ENCODE measurements at places on chromosomes 4 and X. TPM values are rescaled to one million over a fixed set of nuclear protein-coding genes. Genes with fewer than 3 reads are reported as not detected.

The FBXW7 gene
- total RNA-seq, result 50.6 TPM

The STOX2 gene
- total RNA-seq, result 4.1 TPM

The UXT gene
- 900 TPM for total RNA-seq

The MFAP3L gene
- 38.4 TPM for total RNA-seq

The CCKAR gene
- total RNA-seq, result not detected

The PAGE2 gene
- not detected for total RNA-seq

- DNase-seq, result no peak
Measured at GRCh38 chrX:12210971-12211370, 72.7 kb downstream of the FRMPD4 start.

GRCh38 chrX:7074148-7074907 lies 73.2 kb upstream of the STS start:
- no peak for DNase-seq

- peak; percentile 57 for DNase-seq
Measured at GRCh38 chrX:53284684-53285447, 3.5 kb upstream of the IQSEC2 start.

DNA sequence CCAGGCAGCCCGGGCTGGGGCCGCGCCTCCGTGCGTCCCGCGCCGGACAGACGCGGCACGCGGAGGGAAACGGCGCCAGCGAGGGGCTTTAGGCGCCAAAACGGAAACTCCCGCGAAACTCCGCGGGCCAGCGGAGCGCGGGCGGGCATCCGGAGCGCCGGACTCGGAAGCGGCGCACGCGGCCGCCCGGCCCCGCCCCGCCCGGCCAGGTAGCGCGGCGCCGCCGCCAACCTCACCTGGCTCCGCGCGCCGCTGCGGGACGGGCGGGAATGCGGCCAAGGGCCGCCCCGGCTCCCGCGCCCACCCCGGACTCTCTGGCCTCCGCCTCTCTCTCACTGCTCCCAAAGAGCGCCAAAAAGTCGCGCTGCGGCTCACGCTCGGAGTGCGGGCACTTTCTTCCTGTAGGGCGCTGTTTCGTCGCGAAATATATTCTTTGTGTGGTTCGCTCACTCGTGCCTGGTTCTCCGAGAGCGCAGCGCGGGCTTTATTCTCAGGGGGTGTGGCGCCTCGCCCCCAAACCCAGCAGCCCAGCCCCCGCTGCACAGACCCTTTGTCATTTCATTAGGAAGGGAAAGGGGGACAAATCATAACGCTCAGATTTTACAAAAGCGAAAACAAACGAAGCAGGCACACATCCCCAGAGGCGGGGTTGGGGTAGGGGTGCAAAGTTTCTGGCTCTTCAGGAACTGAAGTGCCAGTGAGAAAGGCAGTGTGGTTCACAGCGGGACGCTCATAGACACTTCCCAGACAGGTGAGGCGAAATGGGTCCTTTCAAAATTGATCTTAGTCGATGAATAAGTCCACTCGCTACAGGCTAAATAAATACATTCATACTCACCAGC lies 961 bp upstream of the MBNL3 start:
- peak; percentile 29 for DNase-seq

DNA sequence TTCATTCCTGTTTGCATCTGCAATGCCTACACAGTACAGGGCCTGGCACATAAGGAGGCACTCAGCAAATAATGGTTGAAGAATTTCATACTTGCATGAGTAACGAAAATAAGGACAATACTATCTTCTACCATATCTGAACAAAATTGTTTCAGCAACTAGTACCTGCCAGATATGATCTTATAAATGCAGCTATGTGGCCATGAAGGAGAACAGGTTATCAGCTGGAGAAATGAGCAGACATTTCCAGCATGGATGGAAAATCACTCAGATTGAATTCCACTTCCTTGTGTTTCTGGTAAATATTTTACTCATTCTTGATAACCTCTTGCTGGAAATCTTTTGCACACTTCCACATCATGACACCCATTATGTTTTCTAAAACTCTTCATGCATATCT lies 204.0 kb downstream of the ADAMTS3 start:
- no peak for DNase-seq

DNA sequence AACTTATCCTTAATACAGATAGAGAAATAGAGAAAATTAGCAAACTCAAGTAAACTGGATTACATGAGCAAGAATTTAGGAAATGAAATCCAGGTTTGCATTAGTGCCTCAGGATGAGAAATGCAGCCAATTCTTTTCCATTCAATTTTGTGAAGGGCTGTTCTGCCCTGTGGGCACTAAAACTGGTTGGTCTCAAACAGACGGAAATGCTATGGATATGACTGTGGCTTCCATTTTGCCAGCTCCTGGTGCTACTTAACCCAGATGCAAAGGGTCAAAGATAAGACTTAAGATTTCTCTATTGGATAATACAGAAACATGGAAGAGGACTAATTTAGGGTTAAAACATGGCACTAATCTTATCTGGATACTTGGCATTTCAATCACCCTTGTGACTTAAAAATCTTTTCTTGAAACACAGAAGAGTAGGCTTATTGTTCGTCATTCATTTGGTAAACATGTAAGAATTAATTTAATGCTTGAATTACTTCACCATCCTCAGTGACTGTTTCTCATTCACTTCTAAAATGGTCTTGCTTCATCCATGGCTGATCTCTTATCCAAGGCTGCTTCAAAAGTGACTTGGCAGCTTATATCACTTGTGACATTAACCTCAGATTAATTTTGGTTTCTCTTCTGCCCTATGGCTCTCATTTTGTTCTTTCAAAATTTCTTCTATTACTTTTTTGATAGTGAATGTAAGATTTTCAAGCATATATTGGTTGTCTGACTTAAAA lies 1008.7 kb downstream of the GLUD2 start:
- DNase-seq, result no peak

GRCh38 chrX:154712781-154713740 lies 37.8 kb downstream of the GAB3 start:
- no peak for DNase-seq

DNA sequence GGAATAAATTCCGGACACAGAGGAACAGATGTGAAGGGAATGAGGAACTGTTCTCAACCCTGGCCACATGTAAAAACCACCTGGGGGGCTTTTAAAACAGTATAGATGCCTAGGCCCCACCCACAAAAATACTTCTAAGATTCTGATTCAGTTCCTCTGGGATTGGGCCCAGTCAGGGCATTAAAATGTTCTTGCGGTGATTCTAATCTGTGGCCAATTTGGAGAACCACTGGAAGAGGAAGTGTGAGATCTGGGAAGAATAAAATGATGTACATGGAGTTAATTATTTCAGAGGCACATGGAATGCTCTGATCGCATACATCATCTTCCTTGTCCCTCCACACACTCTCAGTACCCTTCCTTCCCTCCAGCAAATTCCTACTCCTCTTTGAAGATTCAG lies 192.2 kb downstream of the APBB2 start:
- no peak for DNase-seq

- no peak for DNase-seq
Measured at GRCh38 chrX:110046001-110046400, 43.1 kb downstream of the TMEM164 start.

DNA sequence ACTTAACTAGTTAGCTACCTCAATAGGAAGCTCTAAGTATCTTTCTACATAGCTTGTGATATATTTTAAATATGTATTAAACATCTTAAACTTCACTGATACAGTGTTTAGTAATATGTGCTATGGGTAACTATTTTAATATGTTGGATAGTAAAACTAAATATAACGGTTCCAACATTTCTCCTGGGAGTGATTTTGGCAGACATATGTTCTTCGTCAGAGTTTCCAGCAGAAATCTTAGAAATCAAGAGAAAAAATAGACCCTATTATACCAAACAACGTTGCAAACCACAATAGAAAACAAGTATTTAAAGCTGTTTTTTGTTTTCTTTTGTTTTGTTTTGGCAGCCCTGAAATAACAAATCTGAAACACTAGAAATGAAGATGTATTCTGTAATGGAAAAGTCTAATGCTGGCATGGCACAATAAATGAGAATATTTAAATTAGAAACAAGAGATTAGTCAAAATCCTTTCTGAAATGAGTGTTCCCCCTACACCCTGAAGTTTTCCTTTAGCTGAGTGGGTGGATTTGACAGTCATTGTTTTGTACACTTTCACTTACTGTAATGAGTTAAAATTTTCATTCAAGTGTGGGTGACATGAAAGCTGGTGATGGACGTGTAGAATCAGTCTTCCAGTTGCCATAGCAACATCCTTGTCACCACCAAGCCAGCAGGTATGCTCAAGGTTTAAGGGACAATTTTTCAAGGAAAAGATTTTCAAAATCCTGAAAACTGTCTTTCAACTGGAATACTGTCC lies 233.5 kb downstream of the SCFD2 start:
- no peak for DNase-seq

DNA sequence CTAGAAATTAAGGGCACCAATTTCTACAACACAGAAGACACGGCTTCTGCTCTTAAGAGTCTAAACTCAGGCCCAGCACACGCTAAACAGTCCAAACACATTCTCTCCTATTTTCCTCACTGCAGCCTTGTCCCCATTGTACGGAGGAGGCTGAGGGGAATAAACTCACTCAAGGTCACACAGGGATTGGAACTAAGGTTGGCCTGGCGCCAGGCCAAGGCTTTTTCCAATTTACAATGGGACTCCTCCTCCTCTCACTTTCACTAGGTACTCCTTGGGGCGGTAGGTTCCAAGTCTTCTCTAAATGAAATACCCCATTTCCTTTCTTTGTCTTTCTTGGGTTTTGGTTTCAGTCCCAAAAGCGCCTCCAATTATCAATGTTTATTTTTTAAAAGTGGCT lies 48.7 kb upstream of the CRMP1 start:
- DNase-seq, result no peak

DNA sequence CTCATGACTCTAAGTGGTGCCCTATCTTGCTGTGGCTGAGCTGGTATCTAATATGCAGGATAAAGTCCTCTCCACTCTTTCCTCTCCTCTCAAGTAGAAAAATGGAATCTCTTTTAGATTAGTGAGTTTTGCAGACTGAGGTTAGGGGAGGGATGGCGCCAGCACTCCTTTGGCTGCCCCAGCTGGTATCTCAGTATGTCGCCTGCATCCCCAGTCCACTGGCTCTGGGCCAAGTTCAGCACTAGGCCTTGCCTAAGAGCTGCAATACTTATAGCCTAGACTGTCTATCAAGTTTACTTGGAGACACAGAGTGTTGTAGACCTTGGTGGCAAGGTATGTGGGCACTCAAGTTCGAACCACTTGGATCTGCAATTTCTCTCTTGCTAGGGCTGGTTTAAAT lies 351.3 kb downstream of the NAP1L3 start:
- DNase-seq, result no peak

- no peak for DNase-seq
Measured at GRCh38 chr4:107831140-107831539, 6.4 kb downstream of the SGMS2 start.

GRCh38 chrX:63363788-63364187 lies 12.7 kb upstream of the SPIN4 start:
- DNase-seq, result no peak

DNA sequence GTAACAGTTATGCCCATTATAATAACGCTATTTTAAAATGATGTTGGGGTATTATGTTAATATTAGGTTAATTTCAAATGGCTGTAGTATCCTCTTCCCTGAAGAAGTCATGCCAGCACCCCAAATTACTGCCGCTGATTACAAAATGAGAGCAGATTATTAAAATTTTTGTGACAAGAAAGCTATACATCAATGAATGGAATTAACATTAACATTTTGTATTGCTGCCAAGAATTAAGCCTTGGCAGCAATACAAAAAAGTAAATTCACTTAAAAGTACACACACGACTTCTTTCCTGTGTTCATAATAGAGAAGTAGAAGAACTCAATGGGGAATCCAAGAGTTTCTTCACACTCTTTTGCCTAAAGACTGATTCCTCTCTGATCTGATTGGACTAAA lies 482.8 kb downstream of the STIM2 start:
- no peak for DNase-seq

GRCh38 chr4:17981063-17981462 lies 40.5 kb downstream of the LCORL start:
- DNase-seq, result no peak

DNA sequence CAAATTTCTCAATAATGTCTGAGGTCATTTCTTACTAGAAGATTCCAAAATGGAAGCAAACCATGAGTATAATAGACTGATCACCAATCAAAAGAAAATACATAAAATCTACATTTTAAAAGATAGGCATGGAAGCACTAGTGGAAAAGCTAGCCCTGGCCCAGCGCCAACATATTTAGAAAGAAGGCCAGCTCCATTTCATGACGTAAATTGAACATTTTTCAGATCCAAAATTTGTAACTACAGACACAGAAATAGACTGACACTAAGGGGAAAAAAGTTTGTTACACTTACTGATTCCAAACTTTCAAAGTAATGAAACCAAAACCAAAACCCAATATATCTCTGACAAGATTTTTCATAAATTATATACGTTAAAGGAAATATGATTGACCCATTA lies 117.7 kb downstream of the ADAMTS3 start:
- peak; percentile 34 for DNase-seq

DNA sequence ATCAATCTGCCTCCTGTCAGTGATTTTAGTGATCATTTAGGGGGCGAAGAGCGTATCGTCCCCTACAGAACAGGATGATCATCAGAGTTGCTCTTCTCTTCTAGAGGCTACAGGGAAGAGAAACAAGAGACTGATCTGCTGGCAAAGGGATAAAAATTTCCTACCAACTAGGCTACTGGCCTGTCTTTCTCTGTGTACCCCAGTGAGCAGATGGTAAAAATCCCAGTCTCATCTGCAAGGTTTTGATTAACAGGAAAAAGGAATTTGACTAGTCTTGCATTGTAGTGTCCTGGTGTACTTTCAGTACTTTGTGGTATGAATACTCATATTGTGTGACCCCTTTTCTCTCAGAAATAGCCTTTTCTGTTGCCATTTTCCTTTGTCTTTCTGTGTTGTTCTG lies 21.8 kb upstream of the AADAT start:
- no peak for DNase-seq

- no peak for DNase-seq
Measured at GRCh38 chr4:98411731-98412130, 150.5 kb downstream of the RAP1GDS1 start.

- peak; percentile 45 for DNase-seq
Measured at GRCh38 chr4:183722731-183723560, 63.9 kb downstream of the TRAPPC11 start.

GRCh38 chr4:3796960-3797359 lies 30.8 kb downstream of the ADRA2C start:
- no peak for DNase-seq

DNA sequence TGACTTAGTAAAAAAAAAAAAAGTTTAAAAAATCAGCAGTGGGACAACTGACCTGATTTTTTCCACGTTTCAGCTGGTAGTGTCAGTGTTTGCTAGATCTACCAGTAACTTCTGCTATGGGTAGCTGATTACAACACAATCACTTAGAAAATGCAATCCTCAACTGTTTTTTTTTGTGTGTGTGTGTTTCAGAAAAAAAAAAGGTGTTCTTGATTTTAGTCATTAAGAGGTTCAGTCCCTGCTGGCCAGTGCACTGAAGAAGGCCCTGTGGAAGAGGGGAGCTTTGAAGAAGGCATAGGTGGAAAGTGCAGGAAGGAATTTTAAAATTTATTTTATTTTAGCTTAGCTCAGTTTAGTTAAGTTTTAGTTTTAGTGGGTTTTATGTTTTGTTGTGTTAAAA lies 46.9 kb downstream of the SH2D1A start:
- no peak for DNase-seq

- peak; percentile 22 for DNase-seq
Measured at GRCh38 chrX:53481816-53482465, 47.8 kb upstream of the HSD17B10 start.

- no peak for DNase-seq
Measured at GRCh38 chr4:184856277-184856609, 30.5 kb upstream of the ACSL1 start.

- DNase-seq, result no peak
Measured at GRCh38 chrX:11445540-11445939, 152.3 kb downstream of the AMELX start.

GRCh38 chrX:57899064-57899463 lies 11.2 kb downstream of the ZXDA start:
- no peak for DNase-seq

GRCh38 chr4:184028561-184029374 lies 123.7 kb downstream of the STOX2 start:
- no peak for DNase-seq
